Activated CD4-positive, CD25-positive, alpha-beta regulatory T cell treated with anti-CD3 and anti-CD28 coated beads, Interleukin-2, amount 50 U/mL, for 24 hours (primary cell): ENCODE measurements at places on chromosomes 11 and 22.

GRCh38 chr11:95121698-95122097 is 32.1 kb downstream of the ENDOD1 start:
- ATAC-seq, result no peak

DNA sequence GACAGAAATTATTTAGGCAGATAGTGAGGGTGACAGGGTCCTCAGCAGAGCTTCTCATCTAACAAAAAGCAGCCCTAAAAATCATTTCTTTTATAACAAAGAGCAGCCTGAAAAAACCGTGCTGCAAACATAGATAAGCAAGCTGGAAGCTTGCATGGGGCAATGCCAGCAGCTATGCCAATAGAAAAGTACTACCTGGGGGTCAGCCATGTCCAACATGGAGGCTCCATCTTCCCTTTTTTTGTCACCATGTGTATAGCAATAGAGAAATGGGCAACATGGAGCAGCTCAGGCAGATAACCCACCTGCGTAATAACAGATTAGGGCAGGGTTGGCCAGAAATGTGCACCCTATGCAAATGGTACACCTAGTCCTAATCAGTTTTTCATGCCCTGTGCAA is 57.4 kb upstream of the IGLL5 start:
- ATAC-seq, result no peak

DNA sequence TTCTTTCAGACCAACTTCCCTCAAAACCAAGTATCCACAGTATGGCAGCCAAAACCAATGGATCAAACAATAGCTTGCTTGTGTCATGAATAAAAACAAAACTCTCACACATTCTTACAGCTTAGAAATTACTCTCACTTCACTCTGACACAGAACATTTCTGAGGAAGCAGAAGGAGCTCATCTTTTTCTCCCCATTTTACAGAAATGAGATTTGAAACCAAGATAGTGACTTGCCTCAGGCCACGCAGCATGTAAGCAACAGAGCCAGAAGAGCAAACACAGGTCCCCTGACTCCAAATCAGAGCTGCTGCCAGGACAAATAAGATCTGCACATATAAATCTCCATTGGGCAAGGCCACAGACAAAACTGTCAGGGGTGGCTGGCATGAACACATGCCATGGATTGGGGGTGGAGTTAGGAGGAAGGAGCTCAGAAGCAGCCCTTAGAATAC is 64.8 kb downstream of the RAB30 start:
- ATAC-seq, result peak; percentile 23

GRCh38 chr11:66619080-66619554 is 2.7 kb downstream of the RBM14 start:
- ATAC-seq, result no peak

DNA sequence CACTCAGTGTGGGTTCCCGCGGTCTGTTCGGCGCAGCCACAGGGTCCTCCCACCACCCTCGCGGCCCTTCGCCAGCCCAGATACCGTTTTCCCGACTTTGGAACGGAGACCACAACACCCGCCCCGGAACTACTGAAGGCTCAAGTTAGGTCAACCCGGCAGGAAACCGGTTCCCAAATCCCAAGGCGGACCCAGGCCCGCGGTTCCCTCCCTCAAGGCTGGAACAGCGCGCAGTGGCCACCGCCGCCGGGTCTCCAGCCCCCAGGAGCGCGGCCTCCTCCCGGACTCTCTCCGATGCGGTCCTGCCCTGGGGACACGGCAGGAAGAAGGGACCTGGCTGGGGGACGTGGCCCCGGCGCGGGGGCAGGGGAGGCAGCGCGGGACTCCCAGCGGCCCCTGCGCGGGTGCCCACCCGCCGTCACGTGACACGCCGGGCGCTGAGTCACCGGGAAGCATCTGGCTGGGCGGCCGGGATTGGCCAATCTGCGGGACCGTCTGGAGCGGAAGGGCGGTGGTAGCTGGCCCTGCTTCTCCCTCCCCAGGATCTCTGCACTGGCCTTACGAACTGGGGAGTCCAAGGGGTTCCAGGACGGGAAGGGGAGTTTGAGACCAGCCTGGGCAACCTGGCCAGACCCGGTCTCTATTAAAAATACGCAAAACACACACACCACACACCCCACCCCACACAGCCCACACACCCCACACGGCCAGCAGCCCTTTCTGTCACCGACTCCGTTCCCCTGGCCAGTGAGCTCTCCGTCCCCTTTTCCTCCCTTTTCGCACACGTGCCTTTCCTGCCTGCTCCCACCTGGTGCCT is 21.5 kb upstream of the MALAT1 start:
- peak; percentile 90 for ATAC-seq
